Stimulated activated CD8-positive, alpha-beta memory T cell treated with anti-CD3 and anti-CD28 coated beads, Interleukin-2, amount 100 ng/mL, for 1 hour (primary cell): ENCODE measurements at places on chromosomes 7 and 10.

DNA sequence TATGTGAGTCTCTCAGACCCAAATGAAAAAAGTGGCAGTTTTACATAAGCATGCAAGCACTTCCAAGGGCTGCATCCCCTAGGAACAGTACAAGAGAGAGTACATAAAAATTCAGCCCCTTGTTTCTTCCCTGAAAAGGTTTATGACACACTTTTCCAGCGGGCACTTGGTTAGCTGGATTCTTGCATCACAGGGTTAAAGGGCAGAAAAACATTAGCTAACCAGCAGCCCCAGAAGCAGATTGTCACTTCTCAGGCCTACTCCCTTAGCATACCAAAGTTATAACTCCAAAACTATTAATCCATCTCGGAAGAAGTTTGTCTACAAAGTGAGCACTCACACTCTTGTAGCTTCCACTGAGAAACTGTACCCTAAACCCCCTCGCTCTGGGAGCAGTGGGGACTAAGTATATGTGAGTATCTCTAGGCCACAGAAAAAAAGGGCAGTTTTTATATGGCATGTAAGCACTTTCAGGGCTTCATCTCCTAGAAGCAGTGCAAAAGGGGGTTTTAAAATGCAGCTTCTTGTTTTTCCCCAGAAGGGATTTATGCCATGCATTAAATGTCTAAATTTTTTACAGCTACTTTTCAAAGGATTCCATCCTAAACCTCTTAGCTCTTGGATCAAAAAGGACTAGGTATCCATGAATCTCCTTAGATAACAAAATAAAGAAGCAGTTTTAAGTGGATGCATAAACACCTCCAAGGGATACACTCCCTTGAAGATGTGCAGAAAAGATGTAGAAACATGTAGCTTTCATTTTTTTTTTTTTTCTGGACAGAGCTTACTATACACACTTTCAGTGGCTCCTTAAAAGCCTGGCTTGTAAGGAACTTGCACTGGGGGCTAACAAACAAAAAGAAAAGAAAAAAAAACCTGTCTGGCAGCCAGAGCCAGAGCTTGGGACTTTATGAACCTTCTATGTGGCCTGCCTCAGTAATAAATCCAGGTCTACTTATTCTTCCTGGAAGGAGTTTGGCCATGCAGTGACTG is 956.7 kb downstream of the CCSER2 start:
- DNase-seq = no peak

DNA sequence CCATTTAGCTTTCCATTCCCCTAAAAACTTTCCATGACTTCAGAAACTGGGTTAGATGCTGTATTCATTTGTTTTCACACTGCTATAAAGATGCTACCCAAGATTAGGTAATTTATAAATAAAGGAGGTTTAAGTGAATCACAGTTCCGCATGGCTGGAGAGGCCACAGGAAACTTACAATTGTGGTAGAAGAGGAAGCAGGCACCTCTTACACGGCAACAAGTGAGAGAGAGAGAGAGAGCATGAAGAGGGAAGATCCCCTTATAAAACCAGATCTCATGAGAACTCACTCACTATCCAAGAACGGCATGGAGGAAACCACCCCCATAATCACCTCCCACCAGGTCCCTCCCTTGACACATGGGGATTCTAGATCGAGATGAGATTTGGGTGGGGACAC is 336.8 kb downstream of the TFEC start:
- no peak for DNase-seq

GRCh38 chr10:71970869-71971268 is 6.7 kb downstream of the CHST3 start:
- no peak for DNase-seq

DNA sequence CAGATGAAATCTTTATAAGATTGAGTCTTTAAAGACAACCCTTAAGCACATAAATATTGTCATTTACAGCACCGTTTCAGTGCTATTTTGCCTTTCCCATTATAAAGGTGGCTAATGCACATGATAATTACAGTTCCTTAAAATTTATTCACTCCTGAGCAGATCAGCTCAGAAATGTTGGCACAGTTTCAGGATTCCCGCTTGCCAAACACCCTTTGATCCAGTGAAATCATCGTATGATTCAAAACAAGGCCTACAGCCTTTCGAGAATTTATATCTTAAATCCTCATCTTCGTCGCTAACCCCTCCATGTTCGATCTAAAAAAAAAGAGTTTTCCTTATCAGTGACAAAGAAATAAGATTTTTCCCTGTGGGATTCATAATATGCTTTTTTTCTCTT is 14.1 kb upstream of the SOSTDC1 start:
- no peak for DNase-seq
